CD4-positive, alpha-beta T cell treated with Interleukin-6 at 100 ng/mL for 8 hours (primary cell): ENCODE measurements at places on chromosomes 12 and 14.

DNA sequence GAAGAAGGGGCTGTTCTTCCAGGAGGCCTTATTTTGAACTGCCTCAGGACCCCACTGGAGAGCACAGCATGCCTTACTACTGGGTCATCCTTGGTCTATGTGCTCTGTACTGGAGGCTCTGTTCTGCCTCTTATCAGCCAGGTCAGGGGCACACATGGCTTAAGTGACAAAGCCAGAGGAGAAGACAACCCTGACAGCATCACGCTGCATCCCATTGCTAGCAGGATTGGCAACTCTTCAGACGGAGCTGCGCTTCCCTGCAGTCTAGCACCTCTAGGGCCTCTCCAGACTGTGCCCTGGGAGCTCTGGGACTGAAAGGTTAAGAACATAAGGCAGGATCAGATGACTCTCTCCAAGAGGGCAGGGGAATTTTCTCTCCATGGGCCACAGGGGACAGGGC lies 17.3 kb upstream of the TIGAR start:
- no peak for DNase-seq

- DNase-seq = no peak
These were observed 10.8 kb upstream of the GPRC5A start for GRCh38 chr12:12880537-12880936.

GRCh38 chr12:87305481-87305880 lies 723.7 kb downstream of the C12orf50 start:
- no peak for DNase-seq

DNA sequence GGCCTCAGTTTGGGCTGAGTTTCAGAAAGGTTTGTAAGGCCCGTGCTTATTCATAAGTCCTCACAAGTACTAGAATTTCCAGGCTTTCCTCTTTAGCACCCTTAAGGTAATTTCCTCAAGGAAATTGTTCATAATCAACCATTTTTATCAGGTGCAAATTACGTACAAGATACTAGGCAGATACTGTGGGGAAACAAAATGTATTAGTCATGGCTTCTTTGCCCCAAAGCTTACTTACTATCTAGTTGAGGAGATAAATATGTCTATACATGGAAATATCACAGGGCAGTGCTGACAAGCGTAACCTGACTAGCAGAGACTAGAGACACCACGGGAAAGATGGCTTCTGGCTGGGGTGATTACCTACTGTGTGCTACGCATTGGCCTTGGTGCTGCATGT lies 22.5 kb downstream of the MAX start:
- no peak for DNase-seq

DNA sequence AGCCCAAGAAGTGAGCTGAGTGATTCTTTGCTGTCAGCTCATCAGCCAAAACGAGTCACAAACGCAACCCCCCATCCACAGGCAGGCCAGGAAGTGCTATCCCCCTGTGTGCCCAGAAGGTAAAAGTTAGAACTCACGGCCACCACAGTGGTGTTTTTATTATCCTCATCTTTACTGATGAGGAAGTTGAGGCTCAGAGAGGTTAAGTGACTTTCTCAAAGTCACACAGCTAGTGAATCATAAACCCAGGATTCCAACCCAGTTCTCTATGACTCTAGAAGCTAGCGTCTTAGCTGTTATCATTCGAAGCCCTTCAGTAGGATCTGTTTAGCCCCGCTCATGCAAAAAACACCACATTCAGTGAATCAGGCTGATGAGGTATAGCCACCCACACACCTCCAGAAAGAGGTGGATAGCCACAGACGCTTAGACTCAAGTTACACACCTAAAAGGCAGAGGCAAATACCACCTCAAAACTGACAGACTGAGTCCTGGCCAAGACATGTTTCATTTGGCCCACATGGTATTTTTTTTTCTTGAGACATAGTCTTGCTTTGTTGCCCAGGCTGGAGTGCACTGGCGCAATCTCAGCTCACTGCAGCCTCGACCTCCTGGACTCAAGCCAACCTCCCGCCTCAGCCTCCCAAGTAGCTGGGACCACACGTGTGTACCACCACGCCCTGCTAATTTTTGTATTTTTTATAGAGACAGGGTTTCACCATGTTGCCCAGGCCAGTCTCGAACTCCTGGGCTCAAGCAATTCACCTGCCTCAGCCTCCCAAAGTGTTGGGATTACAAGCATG lies 100.7 kb downstream of the SCARB1 start:
- no peak for DNase-seq

DNA sequence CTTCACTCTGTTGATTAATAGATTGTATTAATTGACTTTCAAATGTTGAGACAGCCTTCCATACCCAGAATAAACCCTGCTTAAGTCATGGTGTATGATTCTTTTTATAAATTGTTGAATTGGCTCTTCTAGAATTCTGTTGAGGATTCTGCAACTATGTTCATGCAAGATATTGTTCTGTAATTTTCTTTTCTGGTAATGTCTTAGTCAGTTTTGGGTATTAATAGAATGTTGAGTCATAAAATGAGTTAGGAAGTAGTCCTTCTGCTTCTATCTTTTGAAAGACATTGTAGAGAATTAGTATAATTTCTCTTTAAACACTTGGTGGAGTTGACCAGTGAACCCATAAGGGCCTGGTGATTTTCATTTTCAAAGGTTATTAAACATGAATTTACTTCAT lies 958.9 kb downstream of the LRFN5 start:
- DNase-seq = no peak
